ENCODE measurements at places on chromosomes 1 and 21.

DNA sequence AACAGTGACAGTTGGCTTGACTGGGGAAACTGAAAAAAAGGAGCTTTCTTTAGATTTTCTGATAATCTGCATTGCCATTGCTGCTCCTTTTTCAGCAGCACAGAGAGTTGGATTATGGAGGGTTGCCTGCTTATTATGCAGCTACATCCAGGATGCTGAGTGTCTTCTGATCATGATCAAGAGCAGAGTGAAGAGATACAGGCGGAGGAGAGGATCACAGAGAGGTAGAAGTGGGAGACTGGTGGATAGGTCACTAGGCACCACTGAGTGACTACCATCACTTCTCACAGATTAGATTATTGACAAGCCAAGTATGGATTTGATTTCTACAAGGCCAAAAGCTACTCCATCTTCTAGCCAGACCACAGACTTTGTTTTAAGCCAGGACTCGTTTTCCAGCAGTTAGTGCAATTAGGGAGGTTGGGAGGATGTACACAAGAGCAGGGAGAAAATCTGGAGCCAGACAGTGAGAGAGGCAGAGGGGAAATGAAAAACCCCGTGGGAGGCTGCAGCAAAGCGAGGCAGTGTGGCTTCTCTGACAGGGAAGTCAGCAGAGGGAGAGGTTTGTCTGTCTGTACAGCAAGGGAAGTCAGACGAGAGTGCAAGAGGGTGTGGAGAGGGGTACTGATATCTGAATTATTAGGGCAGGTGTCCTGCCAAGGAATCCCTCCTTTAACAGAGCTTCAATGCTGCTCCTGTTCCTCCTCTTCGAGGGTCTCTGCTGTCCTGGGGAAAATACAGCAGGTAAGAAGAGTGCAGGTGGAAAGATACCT is at the start of gene CD1E:
Gene CD1E, plus strand, starts transcription at position 592 of the 773 bp plus-strand sequence. Its CDS starts 95 bp downstream, at position 687.
- DNase-seq = no peak

DNA sequence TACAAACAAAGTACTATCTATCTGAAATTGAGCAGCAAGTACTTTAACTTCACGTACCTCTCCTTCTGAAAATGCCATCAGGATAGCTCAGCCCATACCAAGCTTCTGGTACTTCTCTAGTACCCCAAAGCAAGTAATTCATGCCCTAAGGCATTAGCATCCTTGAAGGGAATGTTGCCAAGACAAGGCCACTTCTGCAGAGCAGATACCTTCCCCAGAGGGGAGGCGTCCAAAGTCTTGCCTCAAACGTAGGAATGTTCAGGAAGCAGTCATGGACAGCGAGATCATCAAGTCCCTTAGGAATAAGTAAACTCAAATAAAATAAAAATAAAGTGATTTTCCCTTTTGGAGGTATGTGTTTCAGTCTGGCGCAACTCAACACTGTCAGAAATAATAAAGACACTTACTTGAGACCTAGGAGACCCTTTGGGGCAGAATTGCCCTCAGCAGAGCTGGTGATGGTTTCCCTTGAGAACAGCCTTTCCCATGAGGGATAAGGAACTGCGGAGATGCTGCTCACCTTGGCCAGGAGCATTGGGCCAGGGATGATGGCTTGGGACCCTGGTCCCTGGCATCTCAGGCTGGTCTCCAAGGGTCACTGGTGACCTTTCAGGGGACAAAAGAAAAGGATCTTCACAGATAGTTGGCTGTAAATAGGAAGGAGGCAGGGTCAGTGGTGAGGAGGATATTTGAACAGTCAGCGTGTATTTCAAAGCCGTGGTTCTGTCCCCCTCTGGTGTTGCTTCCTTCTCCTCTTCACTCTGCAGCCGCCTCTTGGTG is 522.9 kb downstream of the KIF26B start:
- no peak for DNase-seq

GRCh38 chr1:212119397-212119837 is 83.9 kb downstream of the DTL start:
- no peak for DNase-seq

DNA sequence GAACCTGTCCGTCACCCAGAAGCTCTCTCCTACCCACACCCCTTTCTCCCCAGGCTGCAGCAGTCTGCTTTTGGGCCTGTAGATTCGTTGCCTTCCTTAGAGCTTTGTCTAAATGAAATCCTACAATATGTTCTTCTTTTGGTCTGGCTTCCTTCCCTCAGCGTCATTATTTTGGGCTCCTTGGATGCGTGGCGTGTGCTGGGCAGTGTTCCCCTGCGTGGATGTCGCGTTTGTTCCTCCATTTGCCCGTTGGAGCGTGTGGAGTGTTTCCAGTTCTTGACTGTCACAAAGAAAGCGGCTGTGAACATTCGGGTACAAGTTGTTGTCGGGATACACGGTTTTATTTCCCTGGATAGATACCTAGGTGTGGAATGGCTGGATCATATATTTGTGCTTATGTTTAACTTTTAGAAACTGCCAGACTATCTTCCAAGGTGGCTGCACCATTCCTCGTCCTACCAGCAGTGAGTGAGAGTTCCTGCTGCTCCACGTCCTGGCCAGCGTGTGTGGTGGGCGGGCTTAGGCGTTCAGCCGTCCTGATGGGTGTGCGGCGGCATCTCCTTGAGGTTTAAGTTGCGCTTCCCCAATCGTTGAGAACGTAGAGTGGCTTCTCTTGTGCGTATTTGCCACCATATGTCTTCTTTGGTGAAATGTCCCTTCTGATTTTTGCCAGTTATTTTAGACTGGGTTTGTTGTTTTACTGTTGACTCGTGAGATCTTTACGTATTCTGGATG is 31.7 kb downstream of the SKI start:
- no peak for DNase-seq

- DNase-seq = no peak
Observed at GRCh38 chr21:42784276-42784675, 95.1 kb downstream of the WDR4 start.

DNA sequence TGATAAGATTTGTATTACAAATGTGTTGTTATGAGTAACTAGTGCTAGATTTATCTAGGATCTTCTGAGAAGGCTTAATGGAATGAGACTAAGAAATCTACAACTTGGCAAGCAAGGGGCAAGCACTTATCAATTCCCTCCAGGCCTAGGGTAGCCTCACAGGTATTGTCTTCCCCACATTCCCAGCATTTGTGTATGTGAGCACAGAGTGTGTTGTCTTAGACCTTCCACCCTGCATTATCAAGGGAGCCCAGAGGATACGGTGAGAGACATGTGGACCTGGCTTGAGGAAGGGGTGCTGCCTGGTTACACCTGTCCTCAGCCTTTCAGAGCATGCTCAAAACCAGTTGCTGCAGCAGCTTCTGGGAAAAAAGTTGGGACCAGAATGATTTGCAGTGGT is 327.2 kb downstream of the MRPL39 start:
- DNase-seq = no peak

DNA sequence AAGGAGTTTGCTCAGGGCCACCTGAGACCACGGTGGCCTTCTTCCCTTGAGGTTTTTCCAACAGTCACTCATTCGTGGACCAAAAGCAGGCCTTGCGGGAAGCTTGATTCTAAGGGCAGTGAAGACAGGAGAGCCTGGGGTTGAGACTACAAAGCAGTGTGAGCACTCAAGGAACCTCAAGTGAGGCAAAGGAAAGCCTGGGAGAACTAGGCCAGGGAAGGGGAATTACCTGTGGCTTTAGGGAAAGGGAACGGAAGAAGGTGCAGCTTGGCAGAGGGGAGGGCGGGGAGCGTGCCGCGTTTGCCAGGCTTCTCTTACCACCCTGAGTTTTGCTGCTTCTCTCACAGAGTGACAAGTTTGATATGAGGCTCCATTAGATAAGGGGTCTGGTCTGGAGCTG is 114.3 kb downstream of the DHRS3 start:
- no peak for DNase-seq

- peak; percentile 89 for DNase-seq
Observed at GRCh38 chr1:150560011-150560438, 10.8 kb downstream of the ADAMTSL4 start.

DNA sequence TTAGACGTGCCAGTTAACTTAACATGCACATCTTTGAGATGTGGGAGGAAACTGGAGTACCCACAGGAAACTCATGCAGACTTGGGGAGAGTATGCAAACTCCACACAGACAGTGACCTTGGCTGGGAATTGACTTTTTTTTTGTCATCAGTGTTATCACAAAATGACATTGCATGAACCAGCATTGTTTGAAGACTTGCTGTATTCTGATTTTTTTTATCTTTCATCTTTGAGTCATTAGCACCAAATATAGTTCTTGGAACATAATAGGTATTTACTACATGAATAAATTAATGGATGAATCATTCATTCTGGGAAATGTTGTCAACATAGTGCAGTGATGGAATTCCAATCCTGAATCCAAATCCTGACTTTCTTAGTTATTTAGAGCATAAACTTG is 77.0 kb downstream of the ATF6 start:
- no peak for DNase-seq

- DNase-seq = no peak
Observed at GRCh38 chr1:981491-981954, 370 bp downstream of the PERM1 start.

- no peak for DNase-seq
Observed at GRCh38 chr1:53584777-53585107, 125.5 kb downstream of the DMRTB1 start.

- no peak for DNase-seq
Observed at GRCh38 chr1:8525216-8525557, 207.3 kb downstream of the SLC45A1 start.

GRCh38 chr1:239308701-239309333 is 77.6 kb upstream of the CHRM3 start:
- peak; percentile 4 for DNase-seq

- no peak for DNase-seq
Observed at GRCh38 chr1:16981269-16981849, 939 bp upstream of the MFAP2 start.

DNA sequence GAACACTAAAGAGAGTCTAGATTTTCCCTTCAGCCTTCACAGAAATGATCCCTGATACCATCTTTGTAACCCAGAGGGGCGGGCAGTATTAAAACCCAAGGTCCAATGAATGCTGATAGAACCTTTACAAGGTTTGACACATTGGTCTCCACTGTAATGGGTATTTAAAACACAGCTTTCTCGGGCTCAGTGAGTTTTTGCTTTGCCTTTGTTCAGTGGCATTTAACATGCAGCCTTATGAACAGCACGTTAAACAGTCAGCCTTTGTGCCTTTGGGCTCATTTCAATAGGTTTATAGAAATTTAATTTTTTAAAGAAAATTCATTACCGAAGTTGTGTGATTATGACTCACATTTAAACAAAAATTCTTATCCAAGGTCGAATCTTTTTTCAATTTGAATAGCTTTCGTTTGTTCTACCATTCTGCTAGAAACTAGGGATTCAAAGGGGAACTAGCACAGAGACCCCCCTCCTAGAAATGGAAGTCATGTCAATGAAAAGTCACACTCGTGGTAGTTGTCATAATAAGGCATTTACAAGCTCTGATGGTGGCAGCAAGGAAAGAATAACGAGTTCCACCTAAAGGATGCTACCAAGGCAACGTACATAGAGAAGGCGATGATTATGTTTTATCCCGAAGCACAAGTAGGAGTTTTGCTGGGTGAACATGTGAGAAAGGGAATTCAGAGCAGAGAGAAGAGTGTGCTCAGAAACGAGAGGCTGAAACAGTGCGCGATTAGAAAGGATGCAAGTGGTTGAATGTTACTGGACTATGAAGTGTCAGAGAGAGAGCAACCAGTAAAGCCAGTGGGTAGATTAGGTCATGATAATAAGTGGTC is 66.2 kb downstream of the SGIP1 start:
- no peak for DNase-seq

GRCh38 chr1:244111027-244111426 is 59.9 kb downstream of the ZBTB18 start:
- no peak for DNase-seq

GRCh38 chr21:46557919-46558392 is 46.9 kb downstream of the S100B start:
- no peak for DNase-seq

- DNase-seq = no peak
Observed at GRCh38 chr21:46088189-46088588, 9.7 kb upstream of the COL6A2 start.

- no peak for DNase-seq
Observed at GRCh38 chr1:110787328-110788071, 85.4 kb upstream of the CD53 start.

DNA sequence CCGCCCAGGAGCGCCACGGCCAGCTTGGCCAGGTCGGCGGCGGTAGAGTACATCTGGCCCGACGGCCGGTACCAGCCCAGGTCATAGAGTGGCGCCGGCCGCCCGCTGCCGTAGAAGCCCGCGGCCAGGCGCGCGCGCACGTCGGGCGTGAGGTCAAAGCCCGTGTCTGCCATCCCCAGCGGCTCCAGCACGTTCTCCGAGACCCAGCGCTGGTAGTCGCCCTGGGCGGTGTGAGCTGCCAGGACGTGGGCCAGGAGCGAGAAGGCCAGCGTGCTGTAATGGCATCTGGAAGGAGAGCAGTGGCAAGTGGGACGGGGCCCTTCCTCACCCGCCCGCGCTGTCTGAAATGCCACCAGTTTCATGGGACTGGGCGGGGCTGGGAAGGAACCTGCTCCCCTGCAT is 18.9 kb downstream of the LACTBL1 start:
- no peak for DNase-seq

GRCh38 chr1:6991266-6991665 is 206.0 kb downstream of the CAMTA1 start:
- DNase-seq = no peak

- DNase-seq = no peak
Observed at GRCh38 chr1:204267191-204267601, 53.4 kb upstream of the GOLT1A start.

DNA sequence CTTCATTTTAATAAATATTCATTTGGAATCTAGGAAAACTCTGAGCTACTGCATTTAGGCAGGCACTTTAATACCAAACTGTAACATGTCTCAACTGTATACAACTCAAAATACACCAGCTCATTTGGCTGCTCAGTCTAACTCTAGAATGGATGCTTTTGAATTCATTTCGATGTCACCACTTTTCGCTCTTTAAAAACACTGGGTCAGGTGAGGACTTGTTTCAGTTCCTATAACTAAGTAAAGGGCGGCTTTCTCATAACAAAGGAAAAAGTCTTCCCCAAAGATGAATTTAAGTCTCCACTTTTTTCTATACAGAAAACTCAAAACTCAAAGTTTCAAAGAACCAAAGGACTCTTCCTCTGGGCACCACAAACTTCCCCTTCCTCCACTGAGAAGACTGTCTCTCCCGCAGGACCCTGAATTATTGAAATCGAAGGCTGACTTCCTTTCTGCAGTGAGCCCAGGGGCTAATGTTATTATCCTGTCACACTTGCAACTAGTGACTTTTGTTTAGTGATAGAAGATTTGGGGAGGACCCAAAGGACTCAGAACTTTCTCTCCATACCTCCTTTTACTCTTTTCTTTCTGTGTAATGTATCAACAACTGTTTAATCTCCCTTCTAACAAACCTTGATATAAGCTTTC is 9.7 kb upstream of the DHX9 start:
- DNase-seq = no peak

DNA sequence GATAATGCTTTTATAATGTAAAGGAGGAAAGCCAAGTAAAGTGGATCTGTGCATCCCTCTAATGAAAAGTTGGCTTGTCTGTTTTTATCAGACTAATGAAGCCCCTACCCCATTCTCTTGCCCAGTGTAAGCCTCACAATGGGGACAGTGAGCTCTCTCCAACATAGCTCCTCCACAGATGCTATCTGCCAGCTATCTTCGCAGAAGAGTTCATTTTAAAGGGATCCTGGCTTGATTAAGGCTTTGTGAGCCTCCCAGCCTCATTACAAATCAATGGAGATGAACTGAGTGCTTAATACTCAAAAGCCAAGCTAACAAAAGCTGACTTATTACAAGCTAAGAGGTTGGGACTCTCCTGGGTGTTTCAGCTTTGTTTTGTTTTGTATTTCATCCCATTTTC is 514.7 kb downstream of the NUF2 start:
- no peak for DNase-seq

GRCh38 chr1:110443451-110443850 is 7.5 kb upstream of the PROK1 start:
- no peak for DNase-seq

- DNase-seq = no peak
Observed at GRCh38 chr1:18723701-18724411, 93.2 kb downstream of the PAX7 start.

Measured in HuH-7.5 (cell line).